ENCODE measurements at places on chromosomes 11 and 22. TPM values are rescaled to one million over a fixed set of nuclear protein-coding genes. Genes with fewer than 3 reads are reported as not detected.

The NPAS4 gene
- not detected for total RNA-seq

The CCDC87 gene
- total RNA-seq = 0.76 TPM

The GVQW3 gene
- total RNA-seq = 3.3 TPM

The OVOL1 gene
- not detected for total RNA-seq

The SEPTIN3 gene
- total RNA-seq = 0.22 TPM

The KDELR3 gene
- total RNA-seq = 172 TPM

The IFITM1 gene
- 51.7 TPM for total RNA-seq

The DRAP1 gene
- total RNA-seq = 149 TPM

The CHEK2 gene
- 46.5 TPM for total RNA-seq

The DDI1 gene
- total RNA-seq = not detected

The KRTAP5-9 gene
- total RNA-seq = not detected

The SMTNL1 gene
- total RNA-seq = not detected

The LIF gene
- total RNA-seq = 1.0 TPM

The NEFH gene
- 0.39 TPM for total RNA-seq

The MTMR3 gene
- 34.2 TPM for total RNA-seq

The PRG3 gene
- total RNA-seq = not detected

The MRGPRD gene
- not detected for total RNA-seq

The DERL3 gene
- total RNA-seq = 0.43 TPM

The MPZL3 gene
- 6.9 TPM for total RNA-seq

The DBX1 gene
- not detected for total RNA-seq

The MRGPRX4 gene
- total RNA-seq = not detected

The IGF2 gene
- 1.0 TPM for total RNA-seq

The LINC01488 gene
- not detected for total RNA-seq

The TRIM48 gene
- total RNA-seq = not detected

The MIAT gene
- 0.78 TPM for total RNA-seq

The MS4A3 gene
- not detected for total RNA-seq

The LRRC75B gene
- 4.2 TPM for total RNA-seq

The SYT7 gene
- total RNA-seq = 4.3 TPM

The E2F8 gene
- 1.1 TPM for total RNA-seq

The MTFP1 gene
- total RNA-seq = 3.1 TPM

The DGAT2 gene
- total RNA-seq = 2.4 TPM

The TEX54 gene
- total RNA-seq = not detected

The IGLL1 gene
- not detected for total RNA-seq

The HEPHL1 gene
- total RNA-seq = not detected

The TBC1D22A gene
- total RNA-seq = 18.6 TPM

The MPPED1 gene
- 0.39 TPM for total RNA-seq

The TFIP11 gene
- 30.5 TPM for total RNA-seq

The TMPRSS4 gene
- total RNA-seq = not detected

The SCGB2A2 gene
- not detected for total RNA-seq

The OR52N1 gene
- total RNA-seq = not detected

The PTPRCAP gene
- 0.11 TPM for total RNA-seq

The TNNT3 gene
- not detected for total RNA-seq

The SCGB1C1 gene
- not detected for total RNA-seq

The ACRV1 gene
- 0.11 TPM for total RNA-seq

The GAB4 gene
- not detected for total RNA-seq

The TAF6L gene
- total RNA-seq = 10.8 TPM

The CSNK2A3 gene
- 2.7 TPM for total RNA-seq

The POU2AF3 gene
- not detected for total RNA-seq

The FOLR2 gene
- not detected for total RNA-seq

The TMEM121B gene
- 0.13 TPM for total RNA-seq

The SEC14L2 gene
- total RNA-seq = 18.2 TPM

The ALDH3B1 gene
- 50.2 TPM for total RNA-seq

The SYCE3 gene
- total RNA-seq = not detected

Measured in articular chondrocyte of knee joint (primary cell).